Dermis blood vessel endothelial cell (primary cell): ENCODE measurements at places on chromosomes 2 and 18. TPM values are rescaled to one million over a fixed set of nuclear protein-coding genes. Genes with fewer than 3 reads are reported as not detected.

- no peak for DNase-seq
Measured at GRCh38 chr2:232502511-232502910, 14.9 kb upstream of the ECEL1 start.

DNA sequence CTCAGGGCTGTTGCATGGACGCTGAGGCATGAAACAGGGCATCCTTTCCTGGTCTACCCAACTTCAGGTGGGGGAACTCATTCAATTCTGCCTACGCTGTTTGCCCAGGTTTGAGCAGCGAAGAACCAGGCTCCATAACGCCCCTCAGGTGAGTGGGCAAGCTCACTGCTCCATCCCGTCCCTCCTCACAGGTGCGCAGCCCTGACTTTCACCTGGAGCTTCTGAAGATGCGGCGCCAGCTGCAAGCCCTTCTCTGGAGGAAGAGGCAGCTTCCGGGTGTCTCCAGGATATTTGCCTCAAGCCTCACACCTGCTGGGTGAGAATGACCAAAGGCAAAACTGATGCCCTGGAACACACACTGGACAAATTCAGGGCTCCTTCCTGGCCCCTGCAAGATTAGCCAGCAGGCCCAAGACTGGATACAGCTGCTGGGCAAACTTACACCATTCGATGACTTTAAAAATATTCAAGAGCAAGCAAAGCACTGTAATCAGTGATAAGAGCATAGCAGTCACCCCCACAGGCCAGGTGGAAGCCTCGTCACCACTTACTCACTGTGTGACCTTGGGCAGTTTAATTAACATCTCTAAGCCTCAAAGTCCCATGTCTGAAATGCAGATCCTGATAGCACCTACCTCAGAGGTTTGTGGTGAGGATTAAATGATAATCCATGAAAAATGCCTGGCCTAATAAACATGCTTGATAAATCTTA, 97.7 kb downstream of the GYPC start:
- DNase-seq: no peak

DNA sequence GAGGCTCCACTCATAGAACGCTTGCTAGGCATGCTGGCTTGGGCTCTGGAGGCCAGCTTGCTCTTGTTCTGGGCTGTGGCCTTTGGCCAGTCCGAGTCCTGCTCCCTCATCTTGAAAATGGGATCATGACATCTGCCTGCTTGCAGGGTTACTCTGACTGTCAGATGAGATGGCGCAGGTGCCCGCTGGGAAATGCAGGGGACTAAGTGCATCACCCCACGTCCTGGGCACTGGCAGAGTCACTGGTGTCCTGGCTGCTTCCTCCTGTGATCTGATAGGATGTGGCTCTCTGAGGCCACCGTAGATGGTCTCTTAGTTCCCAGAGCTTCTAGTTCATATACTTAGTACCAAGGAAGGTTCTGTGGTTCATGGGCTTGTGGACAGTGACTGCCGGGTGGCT, 18.5 kb downstream of the LDLRAD4 start:
- no peak for DNase-seq

DNA sequence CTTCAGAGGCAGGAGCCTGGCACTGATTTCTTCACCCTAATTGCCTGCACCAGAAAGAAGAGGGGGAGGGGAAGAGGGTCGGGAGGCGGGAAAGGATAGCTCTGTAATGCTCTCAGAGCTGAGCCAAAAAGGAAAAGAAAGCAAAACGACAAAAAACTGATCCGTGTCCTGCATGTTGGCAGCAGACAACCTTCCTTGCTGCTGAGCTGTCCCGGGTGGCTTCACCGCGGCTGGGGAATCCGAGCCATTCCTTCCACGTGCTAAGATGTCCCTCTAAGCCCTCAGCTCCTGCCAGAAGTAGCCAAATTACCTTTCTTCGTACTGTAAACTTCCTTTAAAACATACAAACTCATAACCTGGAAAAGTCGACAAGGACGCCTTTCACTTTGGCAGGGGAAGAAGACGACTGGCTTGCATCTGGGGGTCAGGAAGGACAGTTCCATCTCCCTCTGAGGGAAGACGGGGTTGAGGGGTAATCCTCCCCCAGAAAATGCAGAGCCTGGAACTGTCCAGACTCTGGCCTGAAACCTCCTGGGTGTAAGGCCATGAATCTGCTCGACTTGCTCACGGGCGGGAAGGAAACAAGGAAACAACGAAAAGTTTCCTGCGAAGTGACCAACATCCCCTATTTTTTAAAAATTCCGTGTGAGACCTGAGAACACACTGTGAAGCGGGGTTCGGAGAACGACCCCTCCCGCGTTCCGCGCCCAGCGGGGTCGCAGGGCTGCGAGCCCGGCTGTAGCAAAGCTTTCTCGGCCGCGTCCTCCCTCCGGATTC, 7.7 kb downstream of the OTX1 start:
- DNase-seq: peak; percentile 37

G6PC2 gene
- not detected in 2 replicates for total RNA-seq

ZNF512 gene
- 23.5 and 34.2 TPM in 2 replicates for total RNA-seq

NRP2 gene
- total RNA-seq: 165 and 254 TPM in 2 replicates
